DMS 273 treated with DMSO at 0.1 percent for 48 hours (cell line): ENCODE measurements at places on chromosomes 5 and 9.

- DNase-seq, result no peak
These were observed 28.5 kb upstream of the CSF1R start for GRCh38 chr5:150114773-150115408.

DNA sequence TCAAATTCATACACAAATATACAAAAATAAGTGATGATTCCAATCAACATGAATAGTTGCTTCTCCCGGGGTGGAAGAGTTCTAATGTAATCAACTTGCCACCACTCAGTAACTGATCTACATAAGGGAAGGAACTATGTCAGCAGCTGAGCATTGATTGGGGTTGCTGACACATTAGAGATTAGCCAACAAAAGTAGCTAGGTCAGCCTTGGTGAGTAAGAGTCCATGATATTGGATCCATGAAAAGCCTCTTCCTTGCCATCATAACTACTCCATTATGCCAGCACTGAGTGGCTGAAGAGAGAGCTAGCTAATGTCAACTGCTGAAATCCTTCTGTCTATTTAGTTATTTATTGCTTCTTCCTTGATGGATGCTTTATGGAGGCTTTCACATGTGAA is 309.8 kb downstream of the NFIB start:
- DNase-seq, result no peak

- no peak for DNase-seq
These were observed 36.4 kb downstream of the THBS4 start for GRCh38 chr5:80071510-80072021.

DNA sequence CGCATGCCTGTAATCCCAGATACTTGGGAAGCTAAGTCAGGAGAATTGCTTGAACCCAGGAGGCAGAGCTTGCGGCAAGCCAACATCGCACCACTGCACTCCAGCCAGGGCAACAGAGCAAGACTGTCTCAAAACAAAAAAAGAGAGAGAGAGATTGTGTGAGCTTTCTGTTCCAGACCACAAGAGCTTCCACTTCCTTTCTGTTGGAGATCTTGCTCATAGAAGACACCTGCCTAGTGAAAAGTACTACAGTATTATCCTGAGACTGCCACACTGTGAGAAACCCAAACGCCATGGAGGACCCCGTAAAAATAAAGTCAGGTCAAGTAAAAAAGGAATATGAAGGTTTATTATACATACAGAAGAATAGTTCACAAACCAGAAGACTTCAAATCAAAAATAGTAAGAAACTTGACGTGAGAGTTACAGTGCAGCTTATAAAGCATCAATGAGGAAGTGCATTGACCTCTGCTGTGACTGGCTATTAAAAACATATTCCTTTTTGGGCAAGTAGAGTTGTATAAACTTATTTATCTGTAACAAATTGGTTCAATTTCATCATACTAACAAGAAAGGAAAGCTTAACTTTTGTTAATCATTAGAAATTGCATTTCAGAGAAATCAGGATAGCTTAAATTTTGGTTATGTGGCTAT is 4.3 kb upstream of the EMB start:
- DNase-seq, result no peak

GRCh38 chr9:95742821-95743220 is 132.7 kb upstream of the ERCC6L2 start:
- DNase-seq, result no peak

DNA sequence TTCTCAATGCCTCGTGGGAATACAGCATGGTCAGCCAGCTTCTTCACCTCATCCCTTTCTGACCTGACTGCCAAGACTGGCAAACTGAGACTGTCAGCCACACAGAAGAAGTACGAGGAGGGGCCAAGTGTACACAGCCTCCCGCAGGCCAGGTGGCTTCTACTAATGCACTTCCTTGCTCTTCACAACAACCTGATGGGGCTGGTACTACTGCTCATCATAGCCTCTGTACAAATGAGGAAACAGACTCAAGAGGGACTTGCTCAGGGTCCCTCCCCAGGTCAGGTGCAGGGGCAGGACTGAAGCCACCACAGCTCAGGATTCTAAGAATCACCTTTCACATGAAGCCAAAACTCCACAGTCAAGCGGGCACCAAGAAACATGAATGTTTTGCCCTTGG is 21.3 kb downstream of the NIPAL4 start:
- DNase-seq, result no peak

DNA sequence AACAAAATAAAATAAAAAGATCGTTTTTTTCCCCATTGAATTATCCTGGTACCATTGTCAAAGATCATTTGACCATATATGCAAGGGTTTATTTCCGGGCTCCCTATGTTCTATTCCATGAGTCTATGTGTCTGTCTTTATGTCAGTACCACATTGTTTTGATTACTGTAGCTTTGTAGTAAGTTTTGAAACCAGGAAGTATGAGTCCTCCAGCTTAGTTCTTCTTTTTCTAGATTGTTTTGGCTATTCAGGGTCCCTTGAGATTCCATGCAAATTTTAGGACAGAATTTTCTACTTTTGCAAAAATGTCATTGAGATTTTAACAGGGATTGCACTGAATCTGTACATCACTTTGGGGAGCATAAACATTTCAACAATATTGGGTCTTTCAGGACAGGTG is 18.7 kb upstream of the EEIG1 start:
- no peak for DNase-seq

DNA sequence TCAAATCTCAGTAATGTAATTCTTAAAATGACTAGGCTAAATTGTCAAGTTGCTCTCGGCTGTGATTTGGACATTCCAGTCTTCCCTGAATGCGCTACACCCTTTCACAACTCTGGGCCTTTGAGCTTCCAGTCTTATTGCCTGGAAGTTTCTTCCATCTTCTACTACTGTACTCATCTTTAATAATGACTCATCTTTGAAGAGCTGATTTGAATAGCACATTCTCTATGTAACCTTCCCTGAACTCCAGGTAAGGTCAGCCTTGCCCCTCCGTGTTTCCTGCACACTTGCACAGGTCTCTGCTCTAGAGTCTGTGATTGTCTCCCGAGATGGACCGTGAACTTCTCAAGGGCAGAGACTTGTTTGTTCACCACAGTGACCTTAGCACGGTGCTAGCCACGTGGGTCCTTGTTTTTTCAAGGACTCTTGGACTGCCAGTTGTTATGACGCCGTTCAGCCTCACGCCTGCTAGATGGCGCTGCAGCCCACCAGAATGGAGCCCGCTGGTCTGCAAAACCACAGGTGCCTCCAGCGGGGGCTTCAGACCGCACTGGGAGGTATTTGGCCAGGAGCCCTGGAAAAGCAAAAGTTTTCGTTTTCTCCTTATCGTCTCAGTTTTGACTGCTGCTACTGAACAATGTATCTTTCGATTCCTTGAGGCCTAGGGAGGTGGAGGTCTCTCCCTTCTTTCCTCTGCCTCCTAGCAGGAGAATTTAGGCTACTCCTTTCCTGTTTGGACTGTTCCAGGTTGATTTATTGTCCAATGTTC is 44.4 kb downstream of the SEC61B start:
- peak; percentile 2 for DNase-seq

- DNase-seq, result no peak
These were observed 29.4 kb downstream of the RHOBTB3 start for GRCh38 chr5:95760273-95761191.

DNA sequence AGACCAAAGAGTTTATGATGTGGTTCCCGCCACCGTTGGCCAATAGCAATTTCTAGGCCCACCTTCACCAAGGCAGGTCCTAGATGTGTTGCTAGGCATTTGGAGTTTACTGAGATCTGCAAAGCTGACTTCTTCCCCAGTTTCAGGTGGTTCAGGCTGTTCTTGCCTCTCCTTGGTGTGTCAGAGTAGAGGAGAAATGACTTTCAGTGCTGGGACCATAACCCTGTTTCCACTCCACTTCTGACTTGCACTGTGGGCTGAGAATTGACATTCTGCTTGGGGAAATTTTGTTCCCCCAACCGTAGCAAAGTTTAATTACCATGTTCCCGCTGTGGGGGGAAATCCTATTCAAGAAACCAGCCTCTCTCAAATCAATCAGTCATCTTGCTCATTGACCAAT is 128.0 kb upstream of the GABRP start:
- no peak for DNase-seq

DNA sequence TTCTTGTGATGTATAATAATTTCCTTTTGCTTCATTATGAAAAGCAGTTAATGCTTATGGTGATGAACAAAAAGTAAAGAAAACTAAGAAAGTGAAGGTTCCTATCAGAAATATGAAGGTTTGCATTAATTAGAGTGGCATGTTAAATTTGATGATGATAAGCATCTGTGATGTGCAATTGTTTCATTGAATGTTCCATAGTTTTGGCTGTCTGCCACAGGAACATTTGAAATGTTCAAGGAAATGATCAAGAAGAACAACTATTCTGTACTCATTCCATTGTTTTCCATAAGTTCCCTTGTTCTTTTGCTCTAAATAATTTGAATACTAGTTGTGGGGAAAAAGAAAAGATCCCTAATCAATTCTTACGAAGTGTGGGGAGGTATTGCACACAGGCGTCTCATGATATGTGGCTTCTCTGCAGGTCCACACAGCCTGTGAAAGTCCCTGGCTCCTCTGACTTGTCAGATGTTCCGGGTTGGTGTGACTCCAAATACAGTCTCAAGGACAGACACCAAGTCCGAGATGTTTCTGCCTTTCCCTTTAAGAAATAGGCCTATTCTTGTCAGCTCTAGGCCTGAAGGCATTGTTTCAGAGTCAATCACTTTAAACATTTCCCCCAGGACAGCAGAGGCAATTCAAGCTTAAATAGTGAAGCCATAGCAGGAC is 152.6 kb upstream of the MAST4 start:
- no peak for DNase-seq

DNA sequence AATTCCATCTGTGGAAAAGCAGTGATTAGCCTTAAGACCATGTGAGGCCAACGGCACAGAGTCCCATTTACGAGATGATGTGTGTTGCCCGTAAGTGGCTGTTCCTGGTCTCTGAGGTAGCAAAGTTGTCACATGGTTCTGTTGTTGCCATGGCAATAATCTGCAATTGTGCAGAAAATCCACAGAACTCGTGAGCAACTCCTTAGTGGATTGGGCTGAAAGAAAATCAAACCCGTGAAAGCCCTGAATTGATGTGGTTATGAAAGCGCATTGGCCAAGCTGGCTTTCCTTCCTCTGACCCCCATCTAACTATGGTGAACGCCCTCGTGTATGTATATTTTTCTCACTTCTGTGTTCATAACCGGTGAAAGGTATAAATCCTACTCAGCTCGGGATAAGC is 614.7 kb downstream of the EBF1 start:
- no peak for DNase-seq

GRCh38 chr5:1118231-1118698 is 6.4 kb upstream of the SLC12A7 start:
- no peak for DNase-seq

GRCh38 chr9:110575169-110575568 is 4.4 kb downstream of the SVEP1 start:
- DNase-seq, result no peak

- DNase-seq, result peak; percentile 53
These were observed 2.2 kb downstream of the HNRNPA0 start for GRCh38 chr5:137751869-137752491.

DNA sequence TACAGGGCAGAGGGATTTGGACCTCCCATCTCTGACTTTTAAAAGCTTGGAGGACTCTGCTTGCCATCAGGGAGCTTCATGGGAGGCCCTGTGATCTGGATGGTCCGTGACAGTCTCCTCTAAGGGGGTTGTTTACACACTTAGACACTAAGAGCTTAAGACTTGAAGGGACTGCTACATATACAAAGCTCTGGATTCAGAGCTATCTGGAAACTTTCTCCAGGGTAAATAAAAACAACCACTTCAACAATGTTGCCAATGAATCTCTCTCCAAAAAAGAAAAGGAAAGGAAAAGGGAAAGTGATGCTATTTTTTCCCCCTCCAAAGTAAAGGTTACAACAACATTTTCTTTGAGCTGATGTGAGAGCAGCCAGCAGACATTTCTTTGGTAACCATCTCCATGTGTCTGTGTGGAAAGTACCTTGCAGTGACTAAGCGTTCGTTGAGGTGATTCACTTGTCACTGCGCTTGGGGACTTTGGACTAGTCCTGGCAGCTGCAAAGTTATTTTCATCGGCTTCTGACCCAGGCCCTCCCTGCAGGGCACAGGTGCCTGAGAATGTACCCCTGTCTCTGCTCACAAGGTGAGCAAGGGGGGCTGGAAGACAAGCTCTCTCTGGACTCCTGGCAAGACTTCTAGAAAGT is 262.1 kb upstream of the KLF4 start:
- DNase-seq, result no peak

DNA sequence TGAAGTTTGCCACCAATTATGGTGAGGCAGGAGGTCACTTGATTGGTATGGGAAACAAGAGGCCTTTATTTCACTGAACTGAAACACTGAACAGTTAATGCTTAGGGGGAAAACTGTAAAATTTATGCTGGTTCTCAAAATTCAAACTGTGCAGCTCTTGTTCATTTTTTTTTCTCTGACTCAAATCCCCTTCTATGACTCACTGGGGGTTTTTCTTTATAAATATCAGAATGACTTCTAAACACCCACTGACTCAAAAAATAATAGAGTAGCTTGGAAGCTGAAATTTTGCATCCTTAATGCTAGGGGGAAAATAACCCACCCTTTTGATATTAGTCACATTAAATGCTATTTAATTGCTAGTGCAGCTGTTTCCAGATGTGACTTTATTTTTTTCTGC is 24.1 kb upstream of the OTP start:
- DNase-seq, result no peak

DNA sequence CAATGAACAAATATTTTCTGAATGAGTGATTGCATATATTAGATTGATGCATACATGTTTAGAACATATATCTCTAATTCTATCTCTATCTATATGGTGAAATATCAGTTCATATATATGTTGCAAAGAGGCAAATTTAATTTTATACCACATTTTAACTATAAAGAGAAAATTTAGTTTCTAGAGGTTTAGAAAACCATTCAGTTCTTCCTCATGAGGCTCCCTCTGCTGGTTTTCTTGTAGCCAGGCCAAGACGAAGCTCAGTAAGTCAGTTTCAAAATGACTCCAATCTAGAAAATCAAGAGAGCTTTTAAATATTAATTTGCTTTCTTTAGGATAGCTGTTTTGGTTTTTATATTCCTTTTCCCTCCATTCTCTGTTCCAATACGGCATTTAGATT is 312.1 kb downstream of the TMEM232 start:
- no peak for DNase-seq

- DNase-seq, result no peak
These were observed 50.9 kb downstream of the ZNF474 start for GRCh38 chr5:122180146-122180712.

DNA sequence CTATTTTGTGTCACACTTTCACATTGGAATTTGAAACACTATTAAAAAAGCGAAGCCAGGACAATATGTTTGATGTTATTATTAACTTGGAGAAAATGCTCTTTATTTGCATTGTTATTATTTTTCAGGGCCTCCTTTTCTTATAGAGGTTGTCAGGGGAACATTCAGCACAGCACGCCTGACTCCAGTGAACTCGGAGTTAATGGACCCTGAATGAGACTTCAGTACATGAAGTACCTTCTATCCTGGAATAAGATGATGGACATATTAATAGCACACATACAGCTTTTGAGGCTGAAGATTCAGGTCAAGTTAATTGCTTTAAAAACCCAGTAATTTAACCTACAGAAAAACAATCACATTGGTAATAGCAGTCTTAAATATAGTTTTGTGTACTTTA is 652.9 kb downstream of the SEMA5A start:
- DNase-seq, result no peak
